ENCODE measurements at places on chromosomes 6 and 20.

- DNase-seq, result no peak
These were observed 199.1 kb downstream of the ERMARD start for GRCh38 chr6:169950558-169950957.

DNA sequence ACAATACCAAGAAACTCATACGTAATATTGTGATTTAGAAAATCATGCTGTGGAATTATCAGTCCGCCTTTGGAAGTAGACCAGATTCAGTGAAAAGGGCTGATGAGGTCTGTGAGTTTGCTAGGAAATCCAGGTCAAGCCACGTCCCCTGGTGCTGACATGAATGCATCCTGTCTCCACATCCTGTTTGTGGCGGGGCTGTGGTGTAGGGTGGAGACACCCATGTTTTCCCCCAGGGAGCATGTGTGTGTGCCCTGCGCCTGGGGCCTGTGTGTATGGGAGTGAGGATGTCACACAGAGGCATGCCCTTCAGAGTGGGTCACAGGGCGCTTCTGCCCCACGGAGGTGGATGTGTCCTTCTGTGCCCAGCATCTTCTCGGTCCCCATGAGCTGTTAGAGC is 109.1 kb downstream of the SASH1 start:
- DNase-seq, result no peak

- no peak for DNase-seq
These were observed 3.1 kb downstream of the MAN1A1 start for GRCh38 chr6:119346450-119346849.

DNA sequence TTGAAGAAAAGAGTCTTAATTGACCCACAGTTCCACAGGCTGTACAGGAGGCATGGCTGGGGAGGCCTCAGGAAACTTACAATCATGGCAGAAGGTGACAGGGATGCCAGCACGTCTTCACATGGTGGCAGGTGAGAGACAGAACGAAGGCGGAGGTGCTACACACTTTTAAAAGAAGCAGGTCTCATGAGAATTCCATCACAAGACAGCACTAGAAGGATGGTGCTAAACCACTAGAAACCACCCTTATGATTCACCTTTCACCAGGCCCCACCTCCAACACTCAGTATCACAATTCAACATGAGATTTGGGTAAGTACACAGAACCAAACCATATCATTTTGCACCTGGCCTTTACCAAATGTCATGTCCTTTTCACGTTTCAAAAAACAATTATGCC is 20.9 kb downstream of the TAGAP start:
- no peak for DNase-seq

- no peak for DNase-seq
These were observed 1126.4 kb upstream of the CITED2 start for GRCh38 chr6:140500849-140501248.

GRCh38 chr20:1177680-1178079 is 7.1 kb downstream of the TMEM74B start:
- DNase-seq, result no peak

DNA sequence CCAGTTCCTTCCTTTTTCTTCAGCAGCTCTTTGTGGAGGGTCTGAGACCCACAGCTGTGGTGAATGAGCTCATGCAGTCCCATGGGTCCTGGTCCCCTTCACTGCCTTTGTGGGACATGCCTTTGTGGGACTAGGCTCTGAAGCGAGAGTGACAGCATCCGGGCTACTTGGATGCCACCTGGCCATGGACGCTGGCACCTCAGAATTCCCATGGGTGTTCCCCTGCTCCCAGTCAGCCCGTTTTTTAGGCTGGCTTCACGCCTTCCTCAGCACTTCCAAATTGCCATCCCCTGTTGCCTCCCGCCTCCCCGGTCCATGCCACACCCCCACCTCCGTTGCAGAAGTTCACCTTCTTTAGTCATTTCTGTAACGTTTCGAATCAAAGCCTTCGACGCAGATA is 45.1 kb downstream of the RAMACL start:
- DNase-seq, result no peak

GRCh38 chr20:62899633-62900051 is 26.7 kb downstream of the DIDO1 start:
- DNase-seq, result no peak

DNA sequence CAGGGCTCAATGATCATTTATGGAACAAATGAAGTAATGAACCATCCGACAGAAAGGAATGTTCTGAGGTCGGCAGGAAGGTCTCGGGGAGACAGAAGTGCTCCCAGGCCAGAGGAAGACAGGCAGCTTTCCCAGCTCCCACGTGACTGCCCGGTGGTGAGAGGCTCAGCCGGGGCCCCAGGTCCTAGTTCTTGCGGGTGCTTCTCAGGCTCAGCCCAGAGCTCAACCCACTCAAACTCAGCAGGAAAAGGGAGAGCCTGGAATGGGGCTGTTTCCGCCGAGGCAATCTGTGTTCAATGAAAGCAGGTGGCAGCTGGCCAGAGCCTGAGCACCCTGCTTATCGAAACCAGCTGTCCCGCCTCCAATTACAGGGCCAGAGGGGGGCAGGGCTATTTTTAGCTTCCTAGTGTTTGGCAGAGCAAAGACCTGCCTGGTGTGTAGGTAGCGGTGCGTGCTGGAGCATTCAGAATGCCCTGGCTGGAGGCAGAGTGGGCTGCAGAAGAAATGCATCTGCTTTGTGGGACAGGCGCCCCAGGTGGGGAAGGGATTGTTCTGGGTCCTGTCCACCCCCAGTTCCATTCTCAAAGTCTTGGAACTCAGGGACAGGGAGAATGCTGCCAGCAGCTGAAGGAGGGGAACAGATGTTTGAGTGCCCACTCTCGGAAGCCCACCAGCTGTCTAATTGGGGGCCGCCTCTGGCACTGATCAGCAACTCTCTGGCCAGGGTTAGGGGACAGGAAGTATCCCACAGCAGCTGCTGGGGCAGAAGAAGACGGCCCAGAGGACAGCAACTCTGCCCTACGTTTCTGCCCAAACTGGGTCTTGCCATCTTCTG is 145.1 kb downstream of the PREX1 start:
- DNase-seq, result no peak

DNA sequence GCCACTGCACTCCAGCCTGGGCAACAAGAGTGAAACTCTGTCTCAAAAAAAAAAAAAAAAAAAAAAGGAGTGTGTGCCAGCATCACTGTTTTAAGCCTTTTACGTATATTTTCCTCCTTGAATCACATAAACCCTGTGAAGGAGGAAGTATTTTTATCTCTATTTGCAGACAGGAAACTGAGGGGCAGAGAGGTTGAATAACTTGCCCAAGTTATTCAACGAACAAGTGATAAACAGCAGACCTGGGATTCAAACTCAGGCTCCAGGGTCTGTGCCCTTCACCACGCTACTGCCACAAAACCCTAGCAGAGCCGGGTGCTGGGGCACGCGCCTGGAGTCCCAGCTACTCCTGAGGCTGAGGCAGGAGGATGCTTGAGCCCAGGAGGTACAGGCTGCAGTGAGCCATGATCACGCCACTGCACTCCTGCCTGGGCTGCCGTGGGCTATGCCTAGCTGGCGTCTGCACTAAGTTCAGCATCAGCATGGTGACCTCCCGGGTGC is 9.4 kb upstream of the AVP start:
- no peak for DNase-seq

DNA sequence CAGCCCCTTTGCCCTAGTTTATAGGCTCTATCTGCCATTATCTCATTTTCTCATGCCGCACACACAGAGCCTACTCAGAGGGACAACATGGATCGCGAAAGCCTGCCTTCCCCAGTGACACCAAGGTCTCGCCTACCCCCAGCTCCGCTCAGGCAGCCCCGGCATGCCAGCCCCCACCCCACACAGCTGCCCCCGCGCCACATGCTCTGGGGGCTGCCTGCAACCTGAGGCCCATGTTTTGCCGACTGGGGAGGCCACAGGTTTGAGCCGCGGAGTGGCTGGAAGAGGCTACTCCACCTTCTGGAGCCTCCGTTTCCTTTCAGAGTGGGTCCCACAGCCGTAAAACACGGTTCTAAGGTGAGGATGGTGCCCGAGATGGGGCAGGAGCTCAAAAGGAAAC is 102.1 kb downstream of the ASXL1 start:
- no peak for DNase-seq

DNA sequence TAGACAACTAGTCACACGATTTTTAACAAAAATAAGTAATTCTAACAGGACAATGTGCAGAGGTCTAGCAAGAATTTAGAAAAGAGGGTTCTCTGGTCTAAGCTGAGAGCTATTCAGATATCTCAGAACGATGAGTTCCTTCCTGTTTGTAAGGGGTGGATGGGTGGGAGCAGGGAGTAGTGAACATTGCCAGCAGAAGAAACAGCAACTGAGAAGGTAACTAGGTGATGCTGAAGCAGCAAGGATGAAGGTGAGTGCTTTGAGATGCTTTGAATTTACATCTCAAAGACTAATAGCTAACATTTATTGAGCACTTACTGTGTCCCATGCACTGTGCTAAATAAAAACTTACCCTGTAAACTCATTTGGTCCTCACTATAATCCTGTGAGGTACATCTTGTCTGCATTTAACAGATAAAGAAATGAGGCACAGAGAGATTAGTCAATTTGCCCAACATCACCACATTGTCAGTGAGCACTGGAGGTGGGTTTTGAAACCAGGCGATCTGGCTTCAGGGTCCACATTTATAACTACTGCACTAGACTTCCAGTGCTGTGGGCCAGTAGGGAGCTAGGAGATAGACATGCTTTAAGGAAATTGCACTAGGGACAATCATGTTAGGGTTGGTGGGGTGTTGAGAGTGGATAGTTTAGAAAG is 15.7 kb downstream of the BRD2 start:
- DNase-seq, result no peak

- DNase-seq, result no peak
These were observed 445.7 kb downstream of the CDC5L start for GRCh38 chr6:44833248-44833647.

Data from stimulated activated CD8-positive, alpha-beta memory T cell treated with anti-CD3 and anti-CD28 coated beads, Interleukin-15, amount 100 ng/mL, for 48 hours (primary cell).